ENCODE measurements at places on chromosomes 12 and 14.

- H3K36me3 ChIP-seq = no peaks in the 10 kb centered on the region
- no peak overlapping the region for H3K27ac ChIP-seq
- H3K27me3 ChIP-seq = no peaks in the 10 kb centered on the region
- H3K4me3 ChIP-seq = no peak overlapping the region
- H3K4me1 ChIP-seq = no peaks in the 10 kb centered on the region
Observed at GRCh38 chr14:91732859-91733477, 1.1 kb upstream of the CATSPERB start.

DNA sequence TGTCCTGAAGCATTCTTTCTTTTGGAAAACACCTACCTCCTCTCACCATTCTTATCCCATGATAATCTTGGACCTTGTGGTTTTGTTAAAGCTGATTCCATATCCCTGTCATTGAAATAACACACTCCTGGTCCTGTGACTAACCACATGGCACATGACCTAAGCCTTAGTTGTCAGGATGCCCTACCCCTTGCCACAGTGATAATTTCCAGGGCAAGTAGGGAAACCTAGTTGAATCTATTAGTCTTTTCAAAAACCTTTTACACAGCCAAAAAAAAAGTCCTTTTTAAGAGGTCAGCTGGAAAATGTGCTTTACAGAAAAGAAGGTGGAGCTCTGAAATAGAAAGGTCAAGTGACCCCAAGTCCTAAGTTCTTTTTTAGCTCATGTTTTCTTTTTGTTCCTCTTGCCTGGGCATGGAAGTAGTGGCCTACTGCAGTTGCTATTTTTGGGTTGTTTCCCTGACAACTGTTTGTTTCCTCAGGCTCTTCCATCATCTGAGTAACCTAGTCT is 608.4 kb downstream of the LRFN5 start:
- no peak overlapping the region for H3K27ac ChIP-seq
- no peaks in the 10 kb centered on the region for H3K27me3 ChIP-seq
- no peaks in the 10 kb centered on the region for H3K36me3 ChIP-seq
- H3K4me1 ChIP-seq = no peaks in the 10 kb centered on the region
- no peak overlapping the region for H3K4me3 ChIP-seq

- no peaks in the 10 kb centered on the region for H3K36me3 ChIP-seq
- no peak overlapping the region for H3K4me3 ChIP-seq
- no peaks in the 10 kb centered on the region for H3K4me1 ChIP-seq
- H3K27me3 ChIP-seq = no peaks in the 10 kb centered on the region
- H3K27ac ChIP-seq = no peak overlapping the region
Observed at GRCh38 chr12:1318327-1319031, 275.9 kb downstream of the FBXL14 start.

DNA sequence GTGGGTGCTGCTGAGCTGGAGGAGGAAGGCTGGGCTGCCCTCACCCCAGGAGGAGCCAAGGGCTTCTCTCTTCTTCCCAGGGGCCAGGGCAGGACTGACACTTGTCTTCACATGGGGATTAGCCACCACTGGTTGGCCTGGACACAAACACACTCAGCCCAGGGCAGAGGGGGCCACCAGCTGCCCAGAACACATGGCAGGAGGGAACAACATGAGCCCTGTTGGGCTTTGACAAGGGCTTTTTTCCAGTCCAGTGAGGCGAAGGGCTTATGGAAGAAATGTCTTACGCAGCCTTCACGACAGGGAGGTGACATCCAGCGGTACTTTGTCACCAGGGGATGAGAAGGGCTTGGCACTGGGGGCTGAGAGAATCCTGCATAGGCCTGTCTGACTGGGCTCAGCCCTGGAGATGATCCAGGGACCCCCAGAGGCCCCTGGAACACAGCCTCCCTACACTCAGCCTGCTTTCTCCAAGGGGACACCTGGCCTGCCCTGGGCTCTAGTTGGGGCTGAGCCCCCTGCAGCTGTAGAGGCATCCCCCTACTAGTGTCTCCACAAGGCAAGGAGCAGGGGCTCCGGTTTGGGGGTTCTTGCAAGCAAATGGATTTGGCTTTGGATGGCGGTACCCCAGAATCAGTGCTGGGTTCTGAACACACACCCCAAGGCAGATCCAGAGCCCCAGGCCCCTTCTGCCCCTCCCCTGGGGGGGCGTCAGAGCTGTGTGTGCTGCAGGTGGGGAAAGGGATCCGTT is 18.9 kb downstream of the ARL6IP4 start:
- H3K36me3 ChIP-seq = peaks cover 27% of the 10 kb centered on the region
- no peak overlapping the region for H3K27ac ChIP-seq
- no peak for DNase-seq
- no peak overlapping the region for H3K4me3 ChIP-seq
- no peaks in the 10 kb centered on the region for H3K27me3 ChIP-seq

DNA sequence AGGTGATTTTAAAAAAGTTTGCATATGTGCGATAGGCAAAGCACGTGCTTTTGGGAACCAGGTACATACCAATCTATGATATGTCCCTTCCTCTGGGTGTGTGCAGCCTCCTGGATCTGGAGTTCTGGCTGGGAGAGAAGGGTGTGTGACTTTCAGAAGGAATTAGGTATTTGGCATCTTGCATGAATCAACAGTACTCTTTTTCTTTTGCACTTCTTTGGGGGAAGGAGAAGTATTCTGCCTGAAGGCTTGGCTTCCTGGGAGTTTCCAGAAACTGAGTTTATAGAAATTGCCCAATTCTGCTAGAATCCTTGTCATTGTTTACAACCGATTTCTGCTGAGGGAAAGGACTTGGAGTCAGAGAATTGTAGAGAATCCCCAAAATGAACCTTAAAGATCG is 2.9 kb upstream of the CLMN start:
- no peak overlapping the region for H3K4me3 ChIP-seq
- H3K27me3 ChIP-seq = peaks cover 8% of the 10 kb centered on the region
- H3K27ac ChIP-seq = no peak overlapping the region
- peaks cover 19% of the 10 kb centered on the region for H3K4me1 ChIP-seq

- no peak overlapping the region for H3K4me3 ChIP-seq
- H3K4me1 ChIP-seq = no peaks in the 10 kb centered on the region
- no peaks in the 10 kb centered on the region for H3K27me3 ChIP-seq
- no peak overlapping the region for H3K27ac ChIP-seq
- no peaks in the 10 kb centered on the region for H3K36me3 ChIP-seq
- DNase-seq = no peak
Observed at GRCh38 chr12:9378430-9378835, 170.2 kb upstream of the PZP start.

GRCh38 chr12:53981634-53982565 is 3.0 kb upstream of the HOXC10 start:
- H3K27ac ChIP-seq = no peak overlapping the region
- no peaks in the 10 kb centered on the region for H3K36me3 ChIP-seq
- no peak overlapping the region for H3K4me3 ChIP-seq
- peaks cover 89% of the 10 kb centered on the region for H3K27me3 ChIP-seq
- peaks cover 39% of the 10 kb centered on the region for H3K4me1 ChIP-seq

- DNase-seq = no peak
- H3K36me3 ChIP-seq = no peaks in the 10 kb centered on the region
- no peak overlapping the region for H3K27ac ChIP-seq
- H3K4me1 ChIP-seq = no peaks in the 10 kb centered on the region
- H3K27me3 ChIP-seq = no peaks in the 10 kb centered on the region
Observed at GRCh38 chr12:16553457-16553856, 52.5 kb downstream of the LMO3 start.

- DNase-seq = no peak
- no peaks in the 10 kb centered on the region for H3K36me3 ChIP-seq
- H3K4me3 ChIP-seq = no peak within 1 kb of the TSS
- H3K27me3 ChIP-seq = no peaks in the 10 kb centered on the region
- H3K27ac ChIP-seq = no peak within 1 kb of the TSS
Observed at GRCh38 chr14:23407516-23408306, at the start of gene MYH6. Gene MYH6, minus strand, starts transcription at chr14:23408273. Its CDS starts 1,050 bp downstream, at chr14:23407223.

- no peaks in the 10 kb centered on the region for H3K27me3 ChIP-seq
- DNase-seq = no peak
- H3K36me3 ChIP-seq = no peaks in the 10 kb centered on the region
- no peak overlapping the region for H3K27ac ChIP-seq
- H3K4me3 ChIP-seq = no peak overlapping the region
Observed at GRCh38 chr12:32170437-32170998, 63.9 kb downstream of the BICD1 start.

DNA sequence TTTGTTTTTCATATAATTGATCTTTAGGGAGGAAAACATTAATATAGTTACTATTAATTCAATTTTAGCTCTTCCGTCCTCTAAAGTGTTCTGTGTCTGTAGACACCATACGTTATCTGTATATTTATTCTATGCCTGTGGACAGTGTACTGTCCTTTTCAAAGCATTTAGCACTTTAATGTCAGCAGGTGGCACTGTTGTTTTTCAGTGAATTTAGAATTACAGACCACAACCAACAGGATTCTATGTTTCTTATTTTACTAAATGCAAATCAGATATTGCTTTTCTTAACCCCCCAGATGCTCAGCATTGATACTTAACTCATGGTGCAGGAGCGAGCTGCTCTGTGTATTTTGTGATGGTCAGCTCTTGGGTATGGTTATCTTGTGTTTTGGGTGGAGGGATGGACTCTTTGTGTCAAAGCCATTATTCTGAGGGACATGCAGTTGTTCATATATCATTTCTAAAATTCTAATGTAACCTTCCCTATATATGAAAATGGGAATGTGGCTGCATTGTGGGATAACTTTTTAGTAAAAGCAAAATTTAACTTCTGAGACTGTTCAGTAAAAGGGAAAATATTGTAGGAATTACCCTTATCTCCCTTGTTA is 65.2 kb downstream of the PAPOLA start:
- peak; percentile 44 for DNase-seq
- H3K36me3 ChIP-seq = peaks cover 33% of the 10 kb centered on the region
- no peaks in the 10 kb centered on the region for H3K27me3 ChIP-seq

DNA sequence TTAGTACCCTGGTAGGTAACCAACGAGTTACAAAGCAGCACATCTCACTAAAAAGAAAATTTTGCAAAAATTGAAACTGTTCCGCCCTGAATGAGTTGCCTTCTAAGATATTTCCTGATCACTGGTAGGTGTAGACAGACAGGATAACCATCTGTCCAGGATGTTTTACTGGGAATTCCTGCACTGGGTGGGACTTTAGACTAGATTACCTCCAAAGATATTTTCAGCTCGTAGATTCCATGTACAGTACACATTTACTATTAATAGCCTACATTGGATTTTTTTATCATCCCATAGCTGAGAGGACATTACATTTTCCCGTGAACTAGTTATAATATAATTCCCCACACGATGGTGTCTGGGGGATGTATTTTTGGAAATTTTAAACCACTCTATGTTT is 139.6 kb downstream of the DYRK2 start:
- H3K27ac ChIP-seq = no peak overlapping the region
- no peak overlapping the region for H3K4me3 ChIP-seq
- DNase-seq = no peak
- peaks cover 4% of the 10 kb centered on the region for H3K4me1 ChIP-seq

GRCh38 chr12:105083551-105084105 is 630 bp downstream of the ALDH1L2 start:
- no peak for DNase-seq
- peak overlapping the region; percentile 35 for H3K4me3 ChIP-seq
- H3K36me3 ChIP-seq = no peaks in the 10 kb centered on the region

GRCh38 chr12:99529966-99530365 is 117.6 kb upstream of the GARIN6 start:
- DNase-seq = no peak
- H3K4me1 ChIP-seq = no peaks in the 10 kb centered on the region
- H3K4me3 ChIP-seq = no peak overlapping the region
- no peaks in the 10 kb centered on the region for H3K27me3 ChIP-seq
- H3K27ac ChIP-seq = no peak overlapping the region

DNA sequence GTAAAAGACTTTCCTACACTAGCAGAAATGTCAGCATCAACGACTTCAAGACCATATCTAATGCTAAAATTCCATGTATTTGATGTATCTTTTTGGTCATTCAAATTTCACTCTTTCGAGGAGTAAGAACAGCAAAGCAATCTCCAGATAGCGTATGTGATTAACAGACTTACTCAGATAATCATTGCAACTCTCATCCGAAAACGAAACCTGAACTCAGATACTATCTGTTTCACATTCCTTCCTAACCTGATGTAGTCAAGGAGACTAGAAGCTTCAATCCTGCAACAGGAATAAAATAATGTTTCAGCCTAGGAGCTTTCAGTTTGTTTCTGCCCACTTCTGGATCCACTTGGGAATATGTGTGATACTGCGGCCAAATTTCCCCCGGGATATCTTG is 286.3 kb downstream of the NUAK1 start:
- no peaks in the 10 kb centered on the region for H3K4me1 ChIP-seq
- no peak for DNase-seq
- H3K36me3 ChIP-seq = no peaks in the 10 kb centered on the region
- H3K4me3 ChIP-seq = no peak overlapping the region
- H3K27me3 ChIP-seq = no peaks in the 10 kb centered on the region

DNA sequence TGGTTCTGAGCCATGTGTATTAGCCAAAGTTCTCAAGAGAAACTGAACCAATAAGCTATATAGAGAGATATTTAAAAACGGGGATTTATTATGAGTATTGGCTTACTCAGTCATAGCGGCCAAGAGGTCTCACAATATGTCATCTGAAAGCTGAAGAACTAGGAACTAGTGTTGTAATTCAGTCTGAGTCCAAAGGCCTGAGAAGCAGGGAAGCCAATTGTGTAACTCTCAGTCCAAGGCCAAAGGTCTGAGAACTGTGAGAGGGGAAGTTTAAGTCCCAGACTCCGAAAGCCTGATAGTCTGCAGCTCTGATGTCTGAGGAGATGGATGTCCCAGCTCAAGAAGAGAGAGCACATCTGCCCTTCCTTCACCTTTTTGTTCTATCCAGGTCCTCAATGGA is 344.8 kb upstream of the USP15 start:
- no peak for DNase-seq
- no peak overlapping the region for H3K27ac ChIP-seq
- no peak overlapping the region for H3K4me3 ChIP-seq
- H3K4me1 ChIP-seq = no peaks in the 10 kb centered on the region

GRCh38 chr14:21768875-21769257 is 95.2 kb upstream of the OR4E1 start:
- no peaks in the 10 kb centered on the region for H3K36me3 ChIP-seq
- H3K4me1 ChIP-seq = no peaks in the 10 kb centered on the region
- DNase-seq = no peak
- peak overlapping the region; percentile 26 for H3K4me3 ChIP-seq
- H3K27ac ChIP-seq = no peak overlapping the region
- no peaks in the 10 kb centered on the region for H3K27me3 ChIP-seq

GRCh38 chr12:121626853-121627640 is 717 bp downstream of the ORAI1 start:
- H3K27ac ChIP-seq = peak overlapping the region; percentile 90
- H3K27me3 ChIP-seq = no peaks in the 10 kb centered on the region
- H3K4me3 ChIP-seq = peak overlapping the region; percentile 89
- peaks cover 10% of the 10 kb centered on the region for H3K36me3 ChIP-seq
